ENCODE measurements at places on chromosomes 7 and 10.

- no peak for DNase-seq
Observed at GRCh38 chr10:91144961-91145360, 75.5 kb upstream of the PCGF5 start.

- DNase-seq: no peak
Observed at GRCh38 chr10:112801748-112802147, 148.3 kb upstream of the TCF7L2 start.

DNA sequence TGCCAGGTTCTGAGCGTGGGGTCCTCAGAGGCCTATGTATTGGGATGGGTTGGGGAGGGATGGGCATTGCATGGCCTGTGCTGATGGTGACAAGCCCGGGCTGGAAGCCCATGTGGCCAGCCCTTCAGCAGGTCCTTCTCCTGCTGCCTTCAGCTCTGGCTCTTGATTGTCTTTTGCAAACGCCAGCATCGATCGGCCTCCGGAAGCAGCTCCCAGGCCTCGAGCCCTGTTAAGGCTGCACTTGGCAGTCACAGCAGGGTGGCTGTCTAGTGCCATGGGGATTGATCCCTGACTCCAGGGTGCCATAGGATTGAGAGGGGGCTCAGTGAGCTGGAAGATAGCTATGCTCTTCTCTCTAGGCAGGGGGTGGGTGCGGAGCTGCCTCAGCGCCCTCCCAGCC is 51.4 kb downstream of the CDH23 start:
- DNase-seq: no peak

DNA sequence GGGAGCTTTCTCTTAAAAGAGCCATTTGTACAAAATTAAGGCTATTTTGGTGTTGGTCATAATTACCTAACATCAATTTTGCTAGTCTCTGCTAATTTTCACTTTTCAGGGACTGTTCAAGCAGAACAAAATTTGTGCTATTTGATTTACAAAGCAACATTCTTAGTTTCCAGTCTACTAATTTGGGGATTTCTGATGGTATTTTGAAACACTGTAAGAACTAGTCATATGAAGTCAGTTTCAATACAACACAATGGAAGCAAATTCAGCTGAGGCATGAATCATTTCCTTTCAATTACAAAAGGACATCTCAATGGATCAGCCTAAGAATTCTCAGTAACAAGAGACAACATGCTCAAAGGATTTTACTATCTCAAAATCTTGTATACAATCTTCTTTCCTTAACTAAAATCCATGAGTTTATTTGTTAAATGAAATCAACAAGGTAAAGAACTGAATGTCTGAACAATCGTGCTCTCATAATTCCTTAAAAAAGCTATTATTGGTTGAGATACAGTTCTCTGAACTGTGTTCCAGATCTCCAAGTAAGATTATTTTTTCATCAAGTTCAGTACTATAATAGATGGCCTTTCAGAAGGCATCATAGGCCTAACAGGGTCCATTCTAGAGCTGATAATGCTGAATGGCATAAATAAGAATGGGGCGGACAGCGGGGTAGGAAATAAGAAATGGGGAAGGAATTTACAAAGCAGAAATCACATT is 144.6 kb downstream of the NRCAM start:
- DNase-seq: no peak

DNA sequence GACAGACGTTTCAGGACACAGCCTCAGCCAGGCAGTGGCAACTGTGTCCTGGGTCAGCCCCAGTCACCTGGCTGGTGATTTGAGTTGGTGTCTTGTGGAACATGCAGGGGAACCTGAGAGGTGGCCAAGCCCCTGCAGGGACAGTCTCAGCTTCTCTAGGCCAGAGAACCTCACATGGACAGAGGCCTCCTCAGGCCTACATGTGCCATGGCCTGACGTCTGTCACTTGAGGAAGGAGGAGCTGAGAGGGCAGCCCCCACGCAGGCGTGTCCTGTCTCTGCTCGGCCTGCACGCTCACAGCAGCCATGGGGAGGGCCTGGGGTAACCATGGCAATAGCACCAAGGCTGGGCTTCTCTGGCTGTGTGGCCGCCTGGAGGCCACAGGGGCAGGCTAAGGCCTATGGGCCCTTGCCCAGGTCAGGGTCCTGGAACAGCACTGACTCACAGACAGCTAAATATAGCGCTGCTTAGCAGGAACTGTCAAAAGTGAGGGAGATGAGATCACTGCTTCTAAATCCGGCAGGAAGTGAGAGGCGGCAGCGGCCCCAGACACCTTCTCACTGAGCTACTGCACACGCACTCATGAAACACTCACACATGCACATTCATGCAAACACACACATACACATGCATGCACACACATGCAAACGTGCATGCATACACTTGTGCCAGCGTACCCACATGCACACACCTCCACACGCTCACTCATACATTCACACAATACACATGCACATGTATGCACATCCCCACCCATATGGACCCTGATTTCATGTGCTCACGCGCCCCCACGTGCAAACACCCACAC is 57.0 kb downstream of the YKT6 start:
- DNase-seq: no peak

DNA sequence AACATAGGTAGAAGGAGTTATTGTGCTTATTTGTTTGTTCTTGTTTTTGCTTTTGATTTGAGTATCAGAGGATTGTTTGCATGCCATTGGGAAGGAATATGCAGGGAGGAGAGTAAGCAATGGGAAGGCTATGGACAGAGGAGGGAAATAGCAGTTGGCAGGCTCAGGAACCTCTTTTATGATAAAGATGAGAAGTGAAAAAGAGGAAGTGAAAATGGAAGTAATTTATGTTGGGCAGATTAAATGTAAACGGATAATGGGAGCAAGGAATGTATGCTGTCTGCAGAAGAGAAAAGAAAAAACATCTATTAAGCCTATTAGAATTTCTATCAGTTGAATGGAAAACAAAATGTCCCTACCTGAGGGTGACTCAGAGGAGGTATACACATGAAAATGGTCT is 90.1 kb upstream of the NPSR1 start:
- no peak for DNase-seq

DNA sequence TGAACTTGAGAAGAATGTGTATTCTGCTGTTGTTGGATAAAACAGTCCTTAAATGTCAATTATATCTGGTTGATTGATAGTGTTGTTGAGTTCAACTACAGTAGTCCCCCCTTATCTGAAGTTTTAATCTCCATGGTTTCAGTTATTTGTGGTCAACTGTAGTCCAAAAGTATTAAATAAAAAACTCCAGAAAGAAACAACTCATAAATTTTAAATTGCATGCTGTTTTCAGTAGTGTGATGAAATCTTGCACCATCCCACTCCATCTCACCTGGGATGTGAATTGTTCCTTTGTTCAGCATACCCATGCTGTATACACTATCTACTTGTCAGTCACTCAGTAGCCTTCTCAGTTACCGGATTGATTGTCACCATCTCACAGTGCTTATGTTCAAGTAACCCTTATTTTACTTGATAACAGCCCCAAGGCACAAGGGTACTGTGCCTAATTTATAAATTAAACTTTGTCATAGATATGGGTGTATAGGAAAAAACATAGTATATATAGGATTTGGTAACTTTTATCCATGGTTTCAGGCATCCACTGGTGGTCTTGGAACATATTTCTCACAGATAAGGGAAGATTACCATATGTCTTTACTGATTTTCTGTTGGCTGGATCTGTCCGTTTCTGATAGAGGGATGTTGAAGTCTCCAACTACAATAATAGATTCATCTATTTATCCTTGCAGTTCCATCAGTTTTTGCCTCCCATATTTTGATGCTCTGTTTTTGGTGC is 57.1 kb downstream of the AOAH start:
- DNase-seq: no peak

DNA sequence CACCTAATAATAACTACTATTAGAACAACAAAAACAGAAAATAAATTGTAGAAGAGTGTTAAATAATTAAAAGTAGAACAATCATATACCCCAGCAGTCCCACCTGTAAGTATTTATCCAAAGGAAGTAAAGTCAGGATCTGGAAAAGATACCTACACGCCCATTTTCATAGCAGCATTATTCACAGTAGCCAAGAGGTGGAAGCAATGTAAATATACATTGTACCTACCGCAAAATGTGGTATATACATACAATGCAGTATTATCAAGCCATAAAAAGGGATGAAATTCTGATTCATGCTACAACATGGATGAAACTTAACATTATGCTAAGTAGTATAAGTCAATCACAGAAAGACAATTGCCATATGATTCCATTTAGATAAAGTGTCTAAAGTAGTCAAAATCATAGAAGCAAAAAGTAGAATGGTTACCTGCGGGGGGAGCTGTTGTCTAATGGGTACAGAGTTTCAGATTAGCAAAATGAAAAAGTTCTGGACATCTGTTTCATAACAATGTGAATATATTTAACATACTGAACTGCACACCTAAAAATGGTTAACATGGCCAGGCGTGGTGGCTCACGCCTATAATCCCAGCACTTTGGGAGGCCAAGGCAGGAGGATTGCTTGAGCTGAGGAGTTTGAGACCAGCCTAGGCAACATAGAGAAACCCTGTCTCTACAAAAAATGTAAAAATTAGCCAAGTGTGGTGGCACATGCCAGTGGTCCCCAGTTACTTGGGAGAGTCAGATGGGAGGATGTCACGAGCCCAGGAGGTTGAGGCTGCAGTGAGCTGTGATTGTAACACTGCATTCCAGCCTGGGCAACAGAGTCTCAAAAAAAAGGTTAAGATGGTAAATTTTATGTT is 6.0 kb upstream of the TMED4 start:
- no peak for DNase-seq

DNA sequence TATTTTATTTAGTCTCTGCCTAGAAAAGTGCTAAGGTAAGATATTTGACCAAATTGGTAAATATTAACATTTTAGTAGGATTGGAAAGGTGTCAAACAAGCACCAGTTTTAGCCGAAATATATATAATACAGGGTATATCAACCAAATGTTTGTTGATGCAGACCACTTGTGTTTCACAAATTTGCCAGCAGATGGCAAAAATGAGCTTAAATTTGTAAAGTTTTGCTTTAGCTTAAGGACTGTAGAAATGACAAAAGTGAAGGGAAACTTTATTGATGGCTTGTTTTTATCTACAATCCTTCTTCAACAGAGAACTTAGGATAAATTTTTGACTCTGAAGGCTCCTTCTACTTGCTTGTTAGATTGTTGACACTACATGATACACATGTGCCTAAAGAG is 4.8 kb upstream of the POLR1F start:
- DNase-seq: peak; percentile 37

DNA sequence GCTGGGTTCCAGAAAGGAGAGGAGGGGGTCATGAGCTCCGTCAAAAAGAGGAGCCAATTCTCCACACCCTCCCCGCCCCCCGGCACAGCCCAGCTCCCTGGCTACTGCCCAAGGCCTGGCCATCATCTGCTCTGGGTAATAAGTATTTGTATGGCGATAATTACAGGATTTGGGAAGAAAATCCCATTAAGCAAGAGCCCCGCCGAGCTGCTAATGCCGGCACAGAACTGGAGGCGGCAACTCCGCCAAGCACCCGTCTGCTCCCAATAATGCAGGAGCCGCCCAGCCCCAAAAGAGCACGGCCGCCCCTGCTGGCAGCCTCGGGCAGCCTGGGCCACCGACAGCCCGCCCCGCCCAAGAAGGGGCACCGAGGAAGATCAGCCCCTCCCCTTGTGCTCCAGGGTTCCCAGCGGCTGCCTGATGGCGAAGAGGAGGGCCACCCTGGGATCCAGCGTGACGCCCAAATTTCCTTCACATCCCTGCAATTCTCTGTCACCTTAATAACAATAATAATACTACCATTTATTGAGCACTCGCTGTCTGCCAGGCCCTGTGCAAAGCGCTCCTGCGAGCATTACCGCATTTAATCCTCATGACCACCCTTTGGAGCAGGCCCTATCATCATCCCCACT is 5.9 kb downstream of the SLIT1 start:
- no peak for DNase-seq

DNA sequence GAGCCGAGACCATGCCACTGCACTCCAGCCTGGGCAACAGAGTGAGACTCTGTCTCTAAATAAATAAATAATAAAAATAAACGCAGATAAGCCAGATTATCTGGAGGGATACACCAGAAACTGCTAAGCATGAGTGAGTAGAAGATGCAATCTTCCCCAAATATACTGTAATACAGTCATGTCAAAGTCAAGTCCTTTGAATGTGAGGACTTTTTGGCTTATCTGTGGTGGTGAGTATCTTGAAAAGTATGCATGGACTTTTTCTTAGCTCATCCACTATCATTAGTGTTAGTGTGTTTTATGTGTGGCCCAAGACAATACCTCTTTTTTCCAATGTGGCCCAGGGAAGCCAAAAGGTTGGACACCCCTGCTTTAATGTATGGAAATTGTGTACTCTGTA is 44.7 kb upstream of the PITRM1 start:
- DNase-seq: no peak

DNA sequence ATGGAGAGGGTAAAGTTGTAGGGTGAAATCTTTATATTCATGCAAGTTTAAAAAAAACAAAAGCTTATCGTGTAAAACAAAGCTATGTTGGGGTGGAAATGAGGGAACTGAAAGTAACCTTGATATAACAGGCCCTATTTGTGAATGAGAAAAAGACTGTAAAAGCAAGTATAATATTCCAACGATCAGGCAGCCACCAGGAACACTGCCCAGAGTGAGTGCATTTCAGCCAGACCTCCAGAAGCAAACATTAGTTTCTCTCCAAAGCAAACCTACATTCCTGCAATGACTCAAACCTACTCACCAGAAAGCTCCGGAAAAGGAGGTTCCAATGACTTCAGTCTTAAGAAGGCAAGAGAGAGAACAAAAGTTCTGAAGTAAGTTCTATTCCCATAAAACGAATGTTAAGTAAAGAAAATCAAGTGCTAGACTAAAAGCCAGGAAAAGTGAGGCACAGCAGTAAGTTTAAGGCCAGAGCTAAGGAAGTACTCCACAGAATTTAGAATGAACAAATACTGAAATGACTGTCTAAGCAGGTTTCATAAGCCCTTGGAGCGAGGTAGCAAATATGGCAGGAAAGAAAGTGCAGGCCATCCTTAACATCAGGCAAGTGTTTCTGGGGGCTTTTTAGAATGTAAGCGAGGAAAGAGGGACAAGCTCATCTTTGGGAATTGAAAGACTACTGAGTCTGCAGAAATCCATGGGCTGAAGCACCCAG is 493.1 kb downstream of the XPNPEP1 start:
- DNase-seq: no peak

GRCh38 chr10:52542906-52543305 is 228.8 kb downstream of the DKK1 start:
- no peak for DNase-seq

DNA sequence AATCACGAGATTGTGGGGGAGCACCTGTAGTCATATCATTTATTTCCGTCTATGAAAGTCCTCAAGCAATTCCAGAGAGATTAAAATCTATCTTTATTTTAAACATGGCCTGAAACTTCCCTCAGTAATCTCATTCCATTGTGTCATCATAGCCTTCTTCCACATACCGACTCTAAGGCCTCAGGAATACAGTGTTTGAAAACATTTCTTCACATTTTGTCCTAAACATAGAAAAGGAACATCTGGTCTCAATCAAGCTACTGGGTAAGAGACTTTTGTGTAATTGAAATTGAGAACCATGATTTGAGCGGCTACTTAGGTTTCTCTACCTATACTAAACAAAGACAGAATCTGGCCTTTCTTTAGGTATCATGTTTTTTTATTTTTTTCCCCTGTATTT is 78.0 kb upstream of the ELMO1 start:
- no peak for DNase-seq

- DNase-seq: no peak
Observed at GRCh38 chr7:31815796-31816195, 128.8 kb downstream of the PPP1R17 start.
